Transverse colon (tissue), 4 donors: ENCODE measurements at places on chromosomes 7 and 10. TPM values are rescaled to one million over a fixed set of nuclear protein-coding genes. Genes with fewer than 3 reads are reported as not detected.
A peak's percentile ranks its signal among the peaks of the same experiment; 100 is the strongest.

DNA sequence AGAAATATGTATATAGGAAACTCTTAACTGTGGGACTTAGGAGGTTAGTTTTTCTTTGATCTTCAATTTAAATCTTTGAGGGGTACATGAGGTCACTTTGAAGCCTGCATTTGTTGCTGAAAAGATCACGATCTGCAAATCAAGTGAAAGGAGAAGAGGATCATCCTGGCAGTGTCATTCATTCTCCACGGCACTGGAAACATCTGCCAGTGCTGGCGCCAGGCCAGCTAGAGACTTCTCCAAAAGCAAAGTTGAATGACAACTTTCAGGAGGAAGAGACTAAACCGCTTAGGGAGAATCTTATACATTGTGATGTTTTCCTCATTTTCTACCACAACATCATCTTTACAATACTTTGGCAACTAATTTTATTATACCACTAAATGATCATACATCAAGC, 42.5 kb downstream of the MRC1 start:
- DNase-seq: peak; percentile 43
- no peak overlapping the region for H3K27ac ChIP-seq
- H3K36me3 ChIP-seq: no peaks in the 10 kb centered on the region
- H3K27me3 ChIP-seq: no peaks in the 10 kb centered on the region
- no peaks in the 10 kb centered on the region for H3K4me1 ChIP-seq

Gene INTS15
- 21.8 TPM for total RNA-seq

GRCh38 chr10:14247377-14248116, 83.2 kb downstream of the FRMD4A start:
- no peaks in the 10 kb centered on the region for H3K36me3 ChIP-seq
- no peak overlapping the region for H3K4me3 ChIP-seq
- DNase-seq: no peak
- H3K27ac ChIP-seq: no peak overlapping the region
- H3K4me1 ChIP-seq: no peaks in the 10 kb centered on the region

- H3K4me3 ChIP-seq: no peak overlapping the region
- H3K27ac ChIP-seq: no peak overlapping the region
- peaks cover 9% of the 10 kb centered on the region for H3K4me1 ChIP-seq
- no peaks in the 10 kb centered on the region for H3K36me3 ChIP-seq
These were observed 4.8 kb downstream of the PTF1A start for GRCh38 chr10:23196915-23197314.

DNA sequence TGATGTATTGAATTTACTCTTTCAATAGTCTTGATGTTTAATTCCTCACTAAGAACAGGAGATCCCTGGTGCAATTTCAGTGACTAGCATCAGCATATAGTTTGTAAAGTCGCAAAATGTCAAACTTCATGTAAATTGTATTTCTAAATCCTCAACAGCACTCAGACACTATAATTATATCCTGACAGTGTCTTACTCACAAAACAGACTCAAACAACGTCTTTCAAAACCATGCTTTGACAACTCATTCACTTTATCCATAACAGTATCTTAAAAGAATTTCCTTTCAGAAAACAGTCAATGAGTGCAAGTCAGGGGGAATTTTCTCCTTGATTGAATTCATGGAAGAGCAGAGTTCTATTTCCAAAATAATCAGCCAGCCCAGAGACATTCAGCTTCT, 20.8 kb downstream of the BAMBI start:
- H3K4me3 ChIP-seq: no peak overlapping the region
- DNase-seq: no peak
- no peak overlapping the region for H3K27ac ChIP-seq
- no peaks in the 10 kb centered on the region for H3K4me1 ChIP-seq
- H3K36me3 ChIP-seq: no peaks in the 10 kb centered on the region
- H3K27me3 ChIP-seq: no peaks in the 10 kb centered on the region

GRCh38 chr7:126993626-126994213, 259.0 kb downstream of the GRM8 start:
- DNase-seq: no peak
- H3K36me3 ChIP-seq: no peaks in the 10 kb centered on the region
- H3K4me1 ChIP-seq: no peaks in the 10 kb centered on the region
- H3K4me3 ChIP-seq: no peak overlapping the region
- no peak overlapping the region for H3K27ac ChIP-seq
- H3K27me3 ChIP-seq: no peaks in the 10 kb centered on the region

Gene CC2D2B
- total RNA-seq: 1.1 TPM

- no peak for DNase-seq
- no peaks in the 10 kb centered on the region for H3K27me3 ChIP-seq
- no peaks in the 10 kb centered on the region for H3K36me3 ChIP-seq
These were observed 242.0 kb downstream of the BICC1 start for GRCh38 chr10:58754469-58755339.

DNA sequence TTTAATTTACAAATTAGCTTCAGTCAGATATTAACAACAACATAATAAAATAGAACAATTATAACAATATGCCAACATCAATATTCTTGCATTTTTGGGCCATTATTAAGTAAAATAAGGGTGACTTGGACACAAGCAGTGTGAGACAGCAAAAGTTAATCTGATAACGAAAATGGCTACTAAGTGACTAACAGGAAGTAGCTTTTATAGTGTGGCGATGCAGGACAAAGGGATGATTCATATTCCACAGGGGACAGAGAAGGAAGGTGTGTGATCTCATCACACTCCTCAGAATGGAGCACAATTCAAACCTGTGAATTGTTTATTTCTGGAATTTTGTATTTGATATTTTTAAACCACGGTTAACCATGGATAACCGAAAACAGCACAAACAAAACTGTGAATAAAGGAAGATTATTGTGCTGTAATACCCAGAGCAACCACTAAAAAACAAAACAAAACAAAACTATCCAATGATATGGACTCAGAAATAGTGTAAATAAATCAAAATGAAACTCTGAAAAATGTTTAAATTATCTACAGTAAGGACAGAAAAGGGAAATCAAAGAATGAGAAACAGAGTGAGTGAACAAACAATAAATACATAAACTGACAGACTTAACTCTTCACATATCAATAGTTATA, 66.9 kb upstream of the TFEC start:
- no peak for DNase-seq
- H3K4me1 ChIP-seq: no peaks in the 10 kb centered on the region
- H3K36me3 ChIP-seq: no peaks in the 10 kb centered on the region
- no peaks in the 10 kb centered on the region for H3K27me3 ChIP-seq
- H3K27ac ChIP-seq: no peak overlapping the region

Gene HECTD2
- total RNA-seq: 7.9 TPM

Gene SSC4D
- total RNA-seq: 0.41 TPM

GRCh38 chr7:122046402-122046801, 97.6 kb downstream of the AASS start:
- no peaks in the 10 kb centered on the region for H3K27me3 ChIP-seq
- H3K4me3 ChIP-seq: no peak overlapping the region
- H3K36me3 ChIP-seq: no peaks in the 10 kb centered on the region
- DNase-seq: no peak
- no peaks in the 10 kb centered on the region for H3K4me1 ChIP-seq

DNA sequence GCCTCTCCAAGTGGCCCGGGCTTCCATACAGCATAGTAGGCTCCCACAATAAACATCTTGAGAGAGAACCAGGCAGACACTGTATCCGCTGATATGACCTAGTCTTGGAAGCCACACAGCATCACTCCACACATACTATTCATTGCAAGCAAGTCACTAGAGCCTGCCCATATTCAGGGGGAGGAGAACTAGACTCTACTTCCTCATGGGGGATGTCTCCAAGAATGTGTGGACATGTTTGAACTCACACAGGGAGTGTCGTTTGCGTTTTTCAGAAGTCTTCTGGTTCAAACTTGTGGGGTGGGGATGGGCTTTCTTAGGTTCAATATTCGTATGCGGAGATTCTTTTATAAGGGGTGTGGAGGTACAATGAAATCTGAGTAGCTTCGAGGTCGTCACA, 232.6 kb upstream of the HABP2 start:
- DNase-seq: no peak
- no peaks in the 10 kb centered on the region for H3K4me1 ChIP-seq
- no peak overlapping the region for H3K27ac ChIP-seq

Gene BAMBI
- 1.00 TPM for total RNA-seq

Gene DENND2A
- total RNA-seq: 5.1 TPM

DNA sequence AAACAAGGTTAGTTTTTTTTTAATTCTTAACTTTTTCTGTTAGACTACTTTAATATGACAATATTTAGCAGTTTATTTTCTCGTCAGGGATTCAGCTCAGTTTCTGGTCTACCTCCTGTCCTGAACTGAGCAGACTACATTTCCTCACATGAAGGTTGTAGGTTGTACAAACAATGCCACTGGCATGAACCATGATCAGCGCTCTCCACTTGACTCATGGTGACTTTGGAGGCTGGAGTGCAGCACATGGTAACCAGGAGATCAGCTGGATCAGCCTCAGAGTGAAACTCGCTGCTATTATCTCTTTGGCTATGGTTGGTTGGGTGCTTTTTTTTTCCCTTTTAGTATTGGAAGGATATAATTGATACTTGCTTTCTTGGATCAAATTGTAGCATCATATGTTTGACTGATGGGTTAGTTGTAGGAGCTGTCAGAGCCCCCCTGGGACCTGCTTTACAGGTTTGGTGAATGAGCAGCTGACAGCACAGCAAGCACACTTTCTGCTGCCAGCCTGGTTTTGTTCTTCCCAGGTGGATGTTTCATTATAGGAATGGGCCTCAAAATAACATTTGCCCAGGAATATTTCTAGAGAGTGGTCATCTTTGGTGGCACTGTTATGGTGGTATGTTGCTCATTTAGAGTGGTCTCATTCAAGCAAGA, 556.4 kb downstream of the AUTS2 start:
- H3K4me1 ChIP-seq: no peaks in the 10 kb centered on the region
- H3K4me3 ChIP-seq: no peak overlapping the region
- no peaks in the 10 kb centered on the region for H3K27me3 ChIP-seq
- H3K36me3 ChIP-seq: no peaks in the 10 kb centered on the region
- no peak for DNase-seq
- no peak overlapping the region for H3K27ac ChIP-seq

- H3K4me1 ChIP-seq: no peaks in the 10 kb centered on the region
- H3K27ac ChIP-seq: no peak overlapping the region
- no peaks in the 10 kb centered on the region for H3K27me3 ChIP-seq
These were observed 113.8 kb upstream of the ADCY1 start for GRCh38 chr7:45460379-45460778.

GRCh38 chr7:69596723-69597277, 1.5 kb upstream of the AUTS2 start:
- peak overlapping the region; percentile 56 for H3K4me3 ChIP-seq
- no peak for DNase-seq
- H3K36me3 ChIP-seq: no peaks in the 10 kb centered on the region
- H3K4me1 ChIP-seq: no peaks in the 10 kb centered on the region

Gene IFIT2
- total RNA-seq: 7.0 TPM

DNA sequence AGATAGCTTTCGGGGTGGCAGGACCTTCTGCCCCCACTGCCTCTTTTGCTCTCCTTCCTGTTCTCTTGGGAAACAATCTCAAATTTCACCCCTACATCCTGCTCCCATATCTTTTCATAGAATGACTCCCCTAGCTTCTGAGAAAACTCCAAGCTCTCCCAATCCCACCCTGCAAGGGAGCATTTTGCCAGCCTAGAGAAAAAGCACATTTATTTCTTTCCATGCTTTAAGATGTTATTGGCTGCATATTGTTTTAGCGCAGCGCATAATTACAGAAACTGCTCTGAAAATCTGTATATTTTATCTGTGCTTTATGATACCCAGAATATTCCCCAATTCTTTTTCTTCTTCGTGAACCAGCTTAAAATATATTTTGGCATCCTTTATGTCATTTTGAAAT, 601.3 kb downstream of the KCNMA1 start:
- H3K36me3 ChIP-seq: no peaks in the 10 kb centered on the region
- H3K27me3 ChIP-seq: no peaks in the 10 kb centered on the region
- DNase-seq: no peak

DNA sequence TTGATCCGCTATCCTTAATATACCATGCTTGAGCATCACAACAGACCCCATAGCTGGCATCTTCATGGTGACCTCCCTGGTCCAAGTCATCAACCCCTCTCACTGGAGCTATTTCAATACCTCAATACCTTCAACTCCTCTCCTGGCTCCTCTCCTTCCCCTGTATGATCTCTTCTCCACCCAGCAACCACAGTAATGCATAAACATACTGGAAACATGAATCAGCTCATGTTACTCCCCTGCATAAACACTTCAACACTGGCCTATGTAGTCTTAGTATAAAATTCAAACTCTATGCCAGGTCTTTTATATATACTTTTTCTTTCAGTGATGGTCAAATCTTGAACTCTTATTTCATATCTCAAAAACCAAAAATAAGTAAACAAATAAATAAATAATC, 31.8 kb upstream of the TMEM273 start:
- DNase-seq: no peak
- no peak overlapping the region for H3K4me3 ChIP-seq
- no peaks in the 10 kb centered on the region for H3K27me3 ChIP-seq
- H3K27ac ChIP-seq: no peak overlapping the region
- H3K36me3 ChIP-seq: no peaks in the 10 kb centered on the region

- H3K27me3 ChIP-seq: no peaks in the 10 kb centered on the region
- H3K27ac ChIP-seq: no peak overlapping the region
These were observed 5.1 kb downstream of the UBE2D4 start for GRCh38 chr7:43931346-43931745.

- no peak overlapping the region for H3K4me3 ChIP-seq
- DNase-seq: no peak
- H3K27ac ChIP-seq: peak overlapping the region; percentile 91
- H3K27me3 ChIP-seq: no peaks in the 10 kb centered on the region
- no peaks in the 10 kb centered on the region for H3K36me3 ChIP-seq
These were observed 2.5 kb downstream of the PARP12 start for GRCh38 chr7:140060243-140060630.

Gene DPYSL4
- not detected for total RNA-seq

Gene AKR1C4
- total RNA-seq: not detected

- no peak overlapping the region for H3K27ac ChIP-seq
- H3K4me3 ChIP-seq: no peak overlapping the region
- H3K36me3 ChIP-seq: no peaks in the 10 kb centered on the region
- H3K4me1 ChIP-seq: no peaks in the 10 kb centered on the region
These were observed 47.8 kb upstream of the CSTF2T start for GRCh38 chr10:51747216-51747615.

Gene CALCR
- not detected for total RNA-seq

DNA sequence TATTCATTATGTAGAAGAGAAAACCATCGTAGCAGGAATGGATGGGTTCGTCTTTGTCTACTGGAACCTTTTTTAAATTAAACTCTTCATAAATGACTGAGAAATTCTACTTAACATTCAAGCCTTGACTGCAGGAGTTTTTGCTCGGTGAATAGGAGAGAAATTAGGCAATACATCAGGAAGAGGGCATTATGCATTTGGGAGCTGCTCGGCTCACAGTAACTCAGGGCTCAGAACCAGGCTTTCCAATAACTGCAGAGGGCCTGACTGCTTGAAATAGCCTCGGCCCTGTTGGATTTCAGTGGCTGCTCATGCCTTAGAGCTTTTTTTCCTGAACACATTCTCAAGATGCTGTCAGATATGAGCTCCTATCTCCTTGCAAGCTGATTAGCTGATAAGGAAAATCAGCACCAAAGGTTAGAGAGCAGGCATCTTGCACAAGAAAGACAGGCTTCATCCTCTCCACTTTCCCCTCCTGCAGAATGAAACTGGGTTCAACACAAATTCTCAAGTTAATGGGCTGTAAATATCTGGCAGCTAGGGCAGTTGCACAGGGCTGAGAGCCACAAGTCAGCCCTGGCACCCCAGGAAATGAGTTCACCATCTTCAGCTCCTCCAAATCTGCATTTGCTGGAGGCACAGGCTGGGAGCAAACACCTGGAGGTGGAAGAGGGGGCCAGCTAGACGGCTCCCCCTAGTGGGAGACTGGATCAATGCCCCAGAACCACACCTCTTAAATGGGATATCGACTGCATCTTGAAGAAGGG, 24.3 kb downstream of the TECTB start:
- no peaks in the 10 kb centered on the region for H3K36me3 ChIP-seq
- H3K4me1 ChIP-seq: no peaks in the 10 kb centered on the region
- H3K4me3 ChIP-seq: no peak overlapping the region
- no peak overlapping the region for H3K27ac ChIP-seq
- no peaks in the 10 kb centered on the region for H3K27me3 ChIP-seq
- peak; percentile 39 for DNase-seq
